ENCODE measurements at places on chromosomes 2 and 18.

DNA sequence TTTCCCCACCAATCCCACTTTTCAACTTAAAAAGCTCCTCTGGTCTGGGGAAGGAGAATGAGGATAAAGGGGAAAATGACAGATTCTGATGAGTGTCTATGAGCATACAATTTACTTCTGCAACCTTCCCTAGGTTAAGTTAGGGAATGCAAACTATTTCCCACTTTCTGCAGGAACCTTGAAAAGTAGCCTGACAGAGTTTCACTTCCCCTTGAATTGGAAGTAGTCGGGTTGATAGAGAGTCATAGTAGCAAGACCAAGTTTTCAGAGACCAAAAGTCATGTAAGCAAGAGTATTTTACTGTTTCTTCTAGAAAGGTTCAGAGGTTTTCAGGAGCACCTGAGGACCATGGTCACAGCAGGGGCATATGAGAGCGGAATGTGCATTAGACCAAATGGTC is 815.1 kb downstream of the CPS1 start:
- DNase-seq: no peak

GRCh38 chr2:18987592-18988073 is 370.8 kb downstream of the OSR1 start:
- DNase-seq: no peak

DNA sequence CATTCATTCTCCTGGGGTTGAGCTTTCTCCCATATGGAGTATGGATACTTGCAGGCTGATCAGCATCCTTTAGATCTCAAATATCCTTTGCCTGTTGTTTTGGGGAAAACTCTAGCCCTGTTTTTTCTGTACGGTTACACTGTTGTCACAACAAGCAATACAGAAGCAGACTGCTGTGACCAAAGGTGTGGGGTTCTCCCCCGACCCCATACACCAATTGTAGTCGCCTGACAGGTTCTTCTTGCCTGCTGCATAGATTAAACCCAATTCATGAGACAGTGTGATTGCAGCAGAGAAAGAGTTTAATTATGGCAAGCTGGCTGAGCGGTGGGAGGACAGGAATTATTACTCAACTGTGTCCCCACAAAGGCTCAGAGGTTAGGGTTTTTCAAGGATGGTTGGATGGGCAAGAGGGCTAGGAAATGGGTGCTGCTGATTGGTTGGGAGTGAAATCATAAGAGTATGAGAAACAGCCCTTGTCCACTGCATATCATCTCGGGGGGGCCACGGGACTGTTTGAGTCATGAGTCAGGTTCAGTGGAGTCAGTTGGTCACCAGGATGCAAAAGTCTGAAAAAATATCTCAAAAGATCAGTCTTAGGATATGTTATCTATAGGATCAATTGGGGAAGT is 40.6 kb downstream of the ITGB1BP1 start:
- no peak for DNase-seq

- DNase-seq: peak; percentile 40
Observed at GRCh38 chr2:19746611-19747309, 155.0 kb downstream of the TTC32 start.

GRCh38 chr2:39728941-39729351 is 50.1 kb downstream of the THUMPD2 start:
- DNase-seq: peak; percentile 71
